ENCODE measurements at places on chromosomes 7 and 10. TPM values are rescaled to one million over a fixed set of nuclear protein-coding genes. Genes with fewer than 3 reads are reported as not detected.

NKX1-2 gene
- polyA plus RNA-seq = not detected

NANOS1 gene
- 3.8 TPM for polyA plus RNA-seq

DNA sequence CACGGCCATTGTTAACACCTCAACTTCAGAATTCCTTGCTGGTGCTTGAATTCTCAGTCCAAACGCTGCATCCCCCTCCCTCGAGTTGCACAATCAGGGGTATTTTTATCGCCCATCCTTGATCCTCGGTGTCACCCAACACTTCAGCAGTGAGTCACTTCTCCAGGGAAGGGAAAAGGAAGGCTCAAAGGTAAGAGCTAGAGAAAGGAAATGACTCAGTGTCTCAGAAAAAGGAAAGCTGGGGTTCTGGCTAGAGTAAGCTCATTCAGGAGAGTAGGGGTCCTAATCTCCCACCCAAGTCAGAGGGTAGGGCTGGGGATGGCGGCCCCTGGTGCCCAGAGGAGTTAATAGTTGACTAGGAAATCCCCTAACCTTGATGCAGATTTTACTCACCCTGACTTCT is 39.8 kb upstream of the TRIM8 start:
- no peaks in the 10 kb centered on the region for H3K36me3 ChIP-seq
- DNase-seq = no peak
- peaks cover 20% of the 10 kb centered on the region for H3K4me1 ChIP-seq
- no peak overlapping the region for H3K4me3 ChIP-seq
- no peaks in the 10 kb centered on the region for H3K27me3 ChIP-seq

DNA sequence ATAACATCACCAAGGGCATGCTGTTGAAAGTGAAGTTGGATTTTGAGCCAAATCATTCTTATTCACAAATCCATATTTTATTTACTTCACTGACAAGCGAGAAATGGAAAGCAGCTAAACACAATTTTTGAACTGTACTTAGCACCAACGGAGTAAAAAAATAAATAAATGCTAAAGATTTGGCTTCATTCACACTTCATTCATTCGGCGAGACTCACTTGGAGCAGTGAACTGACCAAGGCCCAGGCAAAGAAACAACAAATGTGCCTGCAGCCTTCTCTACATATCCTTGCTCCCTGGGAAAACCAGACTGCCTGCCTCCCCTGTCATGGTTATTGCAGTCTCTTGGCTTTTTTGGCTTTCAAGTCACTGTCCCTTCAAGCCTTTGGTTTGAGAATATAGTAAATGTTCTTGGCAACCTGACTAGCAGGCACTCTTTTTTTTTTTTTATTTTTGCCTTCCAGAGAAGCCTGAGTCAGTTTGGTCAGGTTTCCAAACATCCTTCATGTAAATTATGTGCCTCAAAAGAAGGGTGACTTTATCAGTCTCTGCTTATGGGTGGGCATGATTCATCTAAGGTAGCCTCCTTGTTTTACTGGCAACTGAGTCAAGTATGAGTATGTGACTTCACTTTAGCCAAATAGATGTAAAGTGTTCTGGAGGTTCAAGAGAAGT is 177.6 kb upstream of the MEOX2 start:
- no peaks in the 10 kb centered on the region for H3K36me3 ChIP-seq
- no peak overlapping the region for H3K4me3 ChIP-seq
- H3K27me3 ChIP-seq = no peaks in the 10 kb centered on the region
- H3K4me1 ChIP-seq = no peaks in the 10 kb centered on the region
- H3K27ac ChIP-seq = no peak overlapping the region
- DNase-seq = no peak

DNA sequence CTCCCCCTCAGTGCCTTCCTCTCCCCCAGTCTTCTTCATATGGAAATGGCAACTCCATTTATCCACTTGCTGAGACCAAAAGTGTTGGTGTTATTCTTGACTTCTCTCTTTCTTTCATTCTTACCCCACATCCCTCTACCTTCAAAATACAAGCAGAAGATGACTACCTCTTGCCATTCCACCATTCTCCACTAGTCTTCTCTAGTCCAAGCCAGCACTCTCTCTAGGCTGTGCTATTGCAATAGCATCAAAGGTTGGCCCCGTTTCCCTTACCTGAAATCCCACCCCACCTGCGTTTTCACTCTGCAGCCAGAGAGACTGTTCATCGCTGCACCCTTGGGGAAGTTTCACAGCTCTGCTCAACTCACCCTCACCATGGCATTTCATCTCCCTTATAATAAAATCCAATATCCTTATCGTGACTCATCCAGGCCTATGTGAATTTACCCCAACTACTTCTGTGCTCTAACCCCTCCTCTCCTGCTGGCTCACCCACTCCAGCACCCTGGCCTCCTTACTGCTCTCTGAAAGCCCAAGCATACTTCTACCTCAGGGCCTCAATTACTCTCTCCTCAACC is 109.1 kb downstream of the LSM5 start:
- H3K27me3 ChIP-seq = no peaks in the 10 kb centered on the region
- H3K4me3 ChIP-seq = no peak overlapping the region
- no peaks in the 10 kb centered on the region for H3K4me1 ChIP-seq
- DNase-seq = no peak
- no peak overlapping the region for H3K27ac ChIP-seq
- H3K36me3 ChIP-seq = no peaks in the 10 kb centered on the region

DNA sequence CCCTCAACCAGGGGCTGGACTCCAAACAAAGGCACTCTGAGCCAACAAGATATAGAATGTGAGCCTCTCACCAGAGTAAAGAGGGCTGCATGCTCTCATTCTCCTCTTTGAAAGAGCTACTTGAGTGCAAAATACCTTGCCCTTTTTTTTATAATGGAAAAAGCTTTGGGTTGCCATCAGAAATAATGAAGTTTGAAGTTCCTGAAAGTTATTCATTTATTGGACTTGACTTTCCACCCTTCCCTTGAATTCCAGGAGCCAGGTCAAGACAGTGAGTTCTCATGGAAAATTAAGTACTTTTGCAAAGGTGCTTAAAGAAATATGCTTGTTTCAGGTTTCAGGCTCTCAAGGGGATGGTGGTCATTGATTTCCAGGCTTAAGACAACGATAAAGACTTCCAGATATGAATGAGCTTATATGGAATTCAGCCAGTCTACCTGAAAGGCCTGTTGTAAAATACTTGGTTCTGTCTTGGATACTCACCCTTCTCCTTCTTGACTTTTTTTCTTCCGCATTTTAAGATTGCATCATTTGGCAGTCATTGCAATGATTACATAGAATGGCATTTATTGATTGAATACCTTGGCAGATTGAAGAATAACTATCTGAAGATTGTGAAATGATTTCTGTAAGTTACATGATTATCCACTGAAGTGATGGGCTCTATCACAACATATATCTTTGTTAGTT is 696.4 kb downstream of the INHBA start:
- H3K27ac ChIP-seq = no peak overlapping the region
- H3K4me1 ChIP-seq = no peaks in the 10 kb centered on the region
- DNase-seq = no peak
- H3K36me3 ChIP-seq = no peaks in the 10 kb centered on the region
- no peaks in the 10 kb centered on the region for H3K27me3 ChIP-seq

DNA sequence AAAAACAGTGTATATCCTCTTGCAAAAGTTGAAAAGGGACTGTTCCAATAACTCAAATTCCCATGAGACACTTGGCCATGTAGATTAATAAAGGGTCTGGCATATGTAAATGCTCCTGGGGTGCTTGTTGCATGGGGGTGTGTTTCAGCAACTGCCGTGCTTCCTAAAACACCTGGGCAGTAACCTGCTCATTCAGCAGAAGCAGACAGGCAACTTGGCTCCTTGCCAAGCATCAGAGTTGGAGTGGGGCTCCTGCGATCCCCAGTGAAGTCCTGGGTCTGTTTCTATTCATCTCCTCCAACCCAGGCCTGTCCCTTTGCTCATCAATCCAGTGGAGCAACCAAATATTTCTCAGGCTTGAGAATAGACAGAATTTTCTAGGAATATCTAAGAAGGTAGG is 42.2 kb upstream of the ADAM12 start:
- no peaks in the 10 kb centered on the region for H3K4me1 ChIP-seq
- no peak overlapping the region for H3K4me3 ChIP-seq
- H3K27me3 ChIP-seq = no peaks in the 10 kb centered on the region
- no peak overlapping the region for H3K27ac ChIP-seq
- DNase-seq = no peak

DNA sequence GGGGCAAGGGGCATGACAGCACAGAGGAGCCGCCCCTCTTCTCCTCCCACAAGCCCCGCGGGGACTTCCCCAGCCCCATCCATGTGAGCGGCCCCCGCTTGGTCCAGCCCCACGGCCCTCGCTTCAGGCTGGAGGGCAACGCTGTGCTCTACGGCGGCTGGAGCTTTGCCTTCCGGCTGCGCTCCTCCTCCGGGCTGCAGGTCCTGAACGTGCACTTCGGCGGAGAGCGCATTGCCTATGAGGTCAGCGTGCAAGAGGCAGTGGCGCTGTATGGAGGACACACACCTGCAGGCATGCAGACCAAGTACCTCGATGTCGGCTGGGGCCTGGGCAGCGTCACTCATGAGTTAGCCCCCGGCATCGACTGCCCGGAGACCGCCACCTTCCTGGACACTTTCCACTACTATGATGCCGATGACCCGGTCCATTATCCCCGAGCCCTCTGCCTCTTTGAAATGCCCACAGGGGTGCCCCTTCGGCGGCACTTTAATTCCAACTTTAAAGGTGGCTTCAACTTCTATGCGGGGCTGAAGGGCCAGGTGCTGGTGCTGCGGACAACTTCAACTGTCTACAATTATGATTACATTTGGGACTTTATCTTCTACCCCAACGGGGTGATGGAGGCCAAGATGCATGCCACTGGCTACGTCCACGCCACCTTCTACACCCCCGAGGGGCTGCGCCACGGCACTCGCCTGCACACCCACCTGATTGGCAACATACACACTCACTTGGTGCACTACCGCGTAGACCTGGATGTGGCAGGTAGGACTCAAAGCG is 5.1 kb downstream of the AOC1 start:
- H3K27ac ChIP-seq = no peak overlapping the region
- no peaks in the 10 kb centered on the region for H3K27me3 ChIP-seq
- no peaks in the 10 kb centered on the region for H3K4me1 ChIP-seq
- H3K4me3 ChIP-seq = no peak overlapping the region
- H3K36me3 ChIP-seq = no peaks in the 10 kb centered on the region
- no peak for DNase-seq

OR2A1 gene
- 0.20 TPM for polyA plus RNA-seq

DNA sequence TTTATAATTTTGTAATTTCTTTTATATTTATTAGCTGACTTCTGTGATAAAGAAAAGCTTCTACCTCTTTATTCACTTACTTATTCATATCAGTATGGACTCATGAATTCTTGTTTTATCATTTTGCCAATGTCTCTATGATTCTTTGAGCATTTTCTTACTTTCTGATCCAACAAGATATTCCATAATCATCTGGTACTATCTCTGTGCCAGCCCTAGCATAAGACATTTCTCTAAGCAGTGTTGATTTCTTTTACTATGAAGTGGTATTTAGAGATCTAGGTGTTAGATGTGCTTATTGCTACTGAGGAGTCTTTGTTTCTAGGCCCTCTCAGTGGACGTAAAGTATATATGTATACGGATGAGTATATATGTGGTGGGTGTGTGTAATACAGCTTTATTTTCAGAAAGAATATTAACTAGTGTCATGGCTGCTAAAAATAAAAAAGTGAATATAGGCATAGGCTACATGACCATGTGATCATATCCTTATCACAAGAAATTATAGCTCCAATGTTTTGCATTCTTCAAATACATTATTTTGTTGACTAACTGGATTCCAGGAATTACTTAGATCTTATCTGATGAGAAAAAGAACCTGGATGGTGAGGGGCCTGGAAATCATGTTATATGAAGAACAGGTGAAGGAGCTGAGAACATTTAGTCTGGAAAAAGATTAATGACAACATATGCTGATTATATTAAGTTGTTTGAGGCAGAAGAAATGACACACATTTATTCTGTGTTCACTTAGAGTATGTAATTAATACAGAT is 13.1 kb downstream of the PHTF2 start:
- no peaks in the 10 kb centered on the region for H3K4me1 ChIP-seq
- H3K27ac ChIP-seq = no peak overlapping the region
- H3K36me3 ChIP-seq = no peaks in the 10 kb centered on the region
- DNase-seq = no peak

- no peak overlapping the region for H3K4me3 ChIP-seq
- H3K4me1 ChIP-seq = no peaks in the 10 kb centered on the region
- no peak overlapping the region for H3K27ac ChIP-seq
- H3K27me3 ChIP-seq = no peaks in the 10 kb centered on the region
Observed at GRCh38 chr10:120262857-120263547, 194.0 kb upstream of the PLPP4 start.

DNA sequence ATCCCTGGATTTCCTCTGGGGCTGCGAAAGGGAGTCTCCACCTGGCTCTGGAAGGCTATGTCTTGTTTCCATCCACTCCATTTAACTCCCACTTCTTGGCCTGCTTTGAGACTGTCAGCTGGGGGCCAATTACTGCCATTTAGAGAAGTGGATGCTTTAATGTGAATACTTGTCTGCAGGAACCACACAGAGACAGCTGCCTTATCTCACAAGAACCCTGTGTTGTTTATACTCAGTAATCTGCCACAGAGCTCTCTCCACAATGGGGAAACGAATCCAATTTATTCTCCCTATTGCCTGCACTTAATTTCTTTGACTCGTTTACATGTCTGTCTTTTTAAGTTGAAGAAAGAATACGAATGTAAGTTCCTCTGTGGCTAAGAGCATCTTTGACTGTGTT is 787.0 kb upstream of the C7orf33 start:
- no peaks in the 10 kb centered on the region for H3K36me3 ChIP-seq
- no peaks in the 10 kb centered on the region for H3K27me3 ChIP-seq
- no peaks in the 10 kb centered on the region for H3K4me1 ChIP-seq
- H3K4me3 ChIP-seq = no peak overlapping the region

- H3K36me3 ChIP-seq = no peaks in the 10 kb centered on the region
- H3K4me3 ChIP-seq = no peak overlapping the region
- H3K27ac ChIP-seq = no peak overlapping the region
- H3K27me3 ChIP-seq = no peaks in the 10 kb centered on the region
Observed at GRCh38 chr7:9407816-9408215, 974.4 kb downstream of the NXPH1 start.

DNA sequence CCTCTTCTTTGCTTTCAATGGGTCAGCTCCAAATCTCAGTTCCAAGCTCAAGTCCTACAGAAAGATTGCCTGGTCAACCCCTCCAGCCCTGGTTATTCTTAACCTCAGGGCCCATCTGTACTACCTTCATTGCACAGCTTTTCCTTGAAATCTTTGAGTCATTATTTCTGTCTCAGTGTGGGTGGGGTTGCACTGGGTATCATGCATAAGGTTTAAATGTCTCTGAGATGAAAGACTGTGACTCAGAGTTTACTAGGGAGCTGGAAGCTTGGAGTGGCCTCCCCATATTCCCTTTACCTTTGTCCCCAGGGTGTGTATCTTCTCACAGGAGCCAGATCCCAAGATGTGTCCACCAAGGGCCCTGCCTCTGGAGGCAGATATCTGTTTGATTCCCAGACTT is 3.3 kb upstream of the OR6V1 start:
- no peak overlapping the region for H3K27ac ChIP-seq
- DNase-seq = no peak
- H3K4me1 ChIP-seq = peaks cover 6% of the 10 kb centered on the region

GRCh38 chr7:136877990-136878389 is 9.5 kb downstream of the CHRM2 start:
- no peak for DNase-seq
- no peaks in the 10 kb centered on the region for H3K36me3 ChIP-seq
- H3K4me1 ChIP-seq = peaks cover 12% of the 10 kb centered on the region
- no peak overlapping the region for H3K4me3 ChIP-seq

- H3K27me3 ChIP-seq = no peaks in the 10 kb centered on the region
- peaks cover 21% of the 10 kb centered on the region for H3K4me1 ChIP-seq
- no peaks in the 10 kb centered on the region for H3K36me3 ChIP-seq
Observed at GRCh38 chr10:31694929-31695837, 233.4 kb downstream of the ARHGAP12 start.

- peaks cover 2% of the 10 kb centered on the region for H3K4me1 ChIP-seq
- no peak overlapping the region for H3K27ac ChIP-seq
- no peak for DNase-seq
- H3K4me3 ChIP-seq = no peak overlapping the region
Observed at GRCh38 chr10:122864194-122864592, 15.2 kb downstream of the FAM24B start.

All from testis (tissue), 5 donors.